ENCODE measurements at places on chromosomes 11 and 22. TPM values are rescaled to one million over a fixed set of nuclear protein-coding genes. Genes with fewer than 3 reads are reported as not detected.

The WBP2NL gene
- total RNA-seq, result not detected

The KLHDC7B gene
- total RNA-seq, result not detected

The RFPL2 gene
- total RNA-seq, result not detected

The SHISA8 gene
- total RNA-seq, result not detected

The TRIM29 gene
- 0.22 TPM for total RNA-seq

The C11orf42 gene
- total RNA-seq, result not detected

The PRODH gene
- 2.1 TPM for total RNA-seq

The TEAD1 gene
- total RNA-seq, result 61.9 TPM

The APOL4 gene
- not detected for total RNA-seq

The GRK3 gene
- 3.0 TPM for total RNA-seq

The LRRC56 gene
- 1.6 TPM for total RNA-seq

The SCGB1C1 gene
- not detected for total RNA-seq

The PRRG4 gene
- 3.1 TPM for total RNA-seq

The MYBPC3 gene
- not detected for total RNA-seq

The OR2AG1 gene
- total RNA-seq, result not detected

Data from epithelial cell of proximal tubule (primary cell).